IPS-NIHi11 (cell line): ENCODE measurements at places on chromosomes 16 and 17.
A peak's percentile ranks its signal among the peaks of the same experiment; 100 is the strongest.

GRCh38 chr17:1967213-1967612 is 57.9 kb downstream of the RTN4RL1 start:
- peak; percentile 73 for DNase-seq

DNA sequence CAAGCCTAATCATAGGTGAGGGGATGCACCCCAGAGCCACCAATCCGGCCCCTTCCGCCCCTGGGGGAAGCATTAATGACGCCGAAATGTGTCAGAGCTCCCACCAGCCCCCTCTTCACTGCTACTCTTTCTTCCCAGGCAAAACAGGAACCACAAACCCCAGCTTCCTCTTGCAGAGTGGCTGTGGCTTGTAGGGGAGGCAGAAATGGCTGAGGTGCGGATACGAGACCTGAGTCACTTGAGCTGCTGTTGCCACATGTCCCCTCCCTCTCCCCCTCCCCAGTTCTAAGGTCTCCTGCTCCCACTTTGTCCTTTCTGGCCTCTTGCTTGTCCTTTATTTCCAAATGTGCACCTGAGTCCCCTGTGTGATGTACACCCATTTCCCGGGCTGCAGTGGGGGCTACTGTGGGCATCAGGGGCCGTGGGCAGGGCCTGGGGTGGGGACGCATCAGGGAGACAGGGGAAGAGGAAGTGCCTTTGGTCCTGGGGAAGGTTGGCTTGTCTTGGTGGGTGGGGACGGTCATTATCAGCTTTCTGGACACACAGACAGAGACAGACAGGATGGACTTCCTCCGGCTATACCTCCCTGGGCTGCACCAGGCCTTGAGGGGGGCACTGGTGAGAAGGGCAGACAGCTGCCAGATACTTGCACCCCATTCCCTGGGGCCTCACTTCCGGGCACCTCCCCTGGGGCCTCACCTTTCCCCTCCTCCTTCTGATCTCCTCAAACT is at the start of gene APOBR:
APOBR (plus strand) TSS at position 523 of the 731 bp plus-strand sequence; CDS start at position 562, 39 bp downstream.
- DNase-seq: no peak

DNA sequence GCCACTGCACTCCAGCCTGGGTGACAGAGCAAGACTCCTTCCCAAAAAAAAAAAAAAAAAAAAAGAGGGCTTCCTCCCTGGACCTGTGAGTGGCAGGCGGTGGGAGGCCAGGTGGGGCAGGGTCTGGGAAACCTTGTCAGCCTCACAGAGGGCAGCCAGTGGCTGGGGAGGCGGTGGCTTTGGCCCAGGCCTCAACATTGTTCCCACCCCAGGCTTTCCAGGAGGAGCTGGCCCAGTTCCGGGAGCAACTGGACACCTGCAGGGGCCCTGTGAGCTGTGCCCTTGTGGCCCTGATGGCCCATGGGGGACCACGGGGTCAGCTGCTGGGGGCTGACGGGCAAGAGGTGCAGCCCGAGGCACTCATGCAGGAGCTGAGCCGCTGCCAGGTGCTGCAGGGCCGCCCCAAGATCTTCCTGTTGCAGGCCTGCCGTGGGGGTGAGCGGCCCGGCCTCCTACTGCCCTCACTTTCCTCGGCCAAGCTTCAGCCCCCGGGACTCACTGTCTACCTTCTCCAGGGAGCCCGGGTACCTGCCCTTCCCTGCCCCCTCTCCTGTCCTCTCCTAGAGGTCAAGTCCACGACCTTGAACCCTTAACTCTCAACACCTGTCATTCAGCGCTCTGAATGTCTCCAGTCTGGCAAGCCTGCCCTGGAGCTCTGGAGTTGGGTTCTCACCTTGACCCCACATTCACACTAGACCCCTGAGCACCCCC is 12.4 kb downstream of the ZNF213 start:
- no peak for DNase-seq

DNA sequence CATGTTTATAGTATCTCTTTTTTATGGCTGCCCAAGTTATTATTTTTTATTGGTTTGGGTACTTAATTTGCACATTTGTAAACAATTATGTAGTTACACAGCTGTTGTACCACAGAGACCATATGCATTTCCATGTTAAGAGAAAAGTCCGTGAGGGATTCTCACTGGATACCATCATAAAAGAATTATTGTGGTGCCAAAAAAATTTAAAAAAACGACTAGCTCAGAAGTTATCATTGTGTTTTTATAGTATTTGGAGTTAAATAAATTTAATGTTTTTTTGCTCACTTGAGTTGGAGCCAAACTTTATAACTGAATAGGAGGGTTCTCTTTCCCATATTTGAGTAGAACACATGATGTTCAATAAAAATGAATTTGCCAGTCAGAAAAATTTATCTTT is 618.7 kb downstream of the WWOX start:
- DNase-seq: no peak

GRCh38 chr16:66207139-66207882 is 159.2 kb upstream of the CDH5 start:
- DNase-seq: no peak

- peak; percentile 33 for DNase-seq
Observed at GRCh38 chr16:50942143-50942542, 200.3 kb downstream of the CYLD start.

GRCh38 chr16:23861874-23862273 is 26.1 kb downstream of the PRKCB start:
- no peak for DNase-seq

DNA sequence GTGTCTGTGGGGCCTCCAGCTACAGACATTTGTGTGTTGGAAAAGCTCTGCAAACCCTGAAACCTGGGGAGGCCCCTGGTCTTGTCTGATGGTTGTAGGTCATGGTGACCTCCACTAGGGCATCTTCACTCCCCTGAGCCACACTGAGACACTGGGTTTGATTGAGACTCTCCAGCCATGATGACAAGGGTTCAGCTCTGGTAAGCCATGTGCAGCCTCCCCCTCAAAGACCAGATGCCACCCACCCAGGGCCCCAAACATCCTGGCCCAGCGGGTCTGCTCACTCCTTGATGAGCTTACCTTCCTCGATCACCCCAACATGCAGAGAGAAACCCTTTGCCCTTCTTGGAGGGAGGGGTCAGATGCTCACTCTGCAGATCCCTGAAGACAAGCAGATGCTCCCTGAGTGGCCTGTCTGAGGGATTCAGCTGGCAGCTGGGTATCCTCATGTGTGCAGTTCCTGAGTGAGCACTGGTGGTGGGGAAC is 101.6 kb downstream of the METRNL start:
- DNase-seq: no peak

DNA sequence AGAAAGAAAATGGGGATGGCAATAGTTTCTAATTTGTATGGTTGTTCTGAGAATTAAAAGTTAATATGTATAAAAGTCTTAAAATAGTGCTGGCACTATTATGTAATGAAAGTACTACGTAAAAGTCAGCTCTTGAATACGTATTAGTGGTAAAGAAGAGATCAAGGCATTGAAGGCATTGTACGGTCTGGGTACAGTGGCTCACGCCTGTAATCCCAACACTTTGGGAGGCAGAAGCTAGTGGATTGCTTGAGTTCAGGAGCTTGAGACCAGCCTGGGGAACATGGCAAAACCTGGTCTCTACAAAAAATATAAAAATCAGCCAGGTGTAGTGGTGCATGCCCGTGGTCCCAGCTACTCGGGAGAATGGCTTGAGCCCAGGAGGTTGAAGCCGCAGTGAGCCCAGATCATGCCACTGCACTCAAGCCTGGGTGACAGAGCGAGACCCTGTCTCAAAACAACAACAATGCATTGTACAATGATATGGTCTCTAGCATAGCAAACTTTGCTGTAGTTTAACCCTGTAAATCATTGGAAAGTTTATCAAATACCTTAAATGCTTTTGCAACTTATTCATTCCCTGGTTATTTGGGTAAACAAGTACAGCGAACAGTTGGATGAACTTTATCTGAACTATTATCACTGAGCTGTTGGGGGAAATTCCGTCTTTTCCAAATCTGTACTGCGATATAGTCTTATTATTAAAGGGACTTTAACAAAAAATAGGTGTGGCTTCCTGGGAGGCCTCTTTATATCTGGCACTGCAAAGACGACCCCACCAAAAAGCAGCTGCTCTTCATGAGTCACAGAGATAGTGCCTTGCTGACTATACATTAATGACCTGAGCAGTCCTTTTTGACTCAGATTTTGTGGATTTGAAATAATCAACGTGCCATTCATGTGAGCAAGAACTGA is 73.6 kb downstream of the GPRC5B start:
- DNase-seq: no peak
